Left forelimb (tissue), 1 donor: ENCODE measurements at places on chromosomes 3 and 15.

GRCh38 chr3:129855832-129856419, 37.6 kb downstream of the TMCC1 start:
- no peak for DNase-seq

DNA sequence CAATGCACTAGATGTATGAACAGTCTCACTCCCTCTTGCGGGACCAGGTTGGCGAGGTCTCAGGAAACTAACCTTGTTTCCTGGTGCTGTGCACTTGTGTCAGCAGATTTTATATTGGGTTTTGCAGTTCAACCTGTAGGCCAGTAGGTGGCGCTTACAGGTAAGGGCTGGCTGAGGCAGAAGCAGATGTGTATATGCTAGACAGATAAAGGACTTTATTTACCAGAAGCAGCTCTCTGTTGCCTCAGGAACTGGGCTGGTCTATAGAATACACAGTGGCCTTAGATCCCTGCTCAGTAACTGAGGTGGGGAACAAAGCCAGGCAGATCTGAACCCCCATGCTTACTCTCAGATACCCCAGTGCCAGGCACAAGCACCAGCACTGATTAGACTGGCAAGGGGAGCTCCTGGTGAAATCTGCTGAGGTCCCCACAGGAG, 296.8 kb downstream of the DOCK3 start:
- no peak for DNase-seq

GRCh38 chr3:115790759-115791158, 167.4 kb downstream of the GAP43 start:
- DNase-seq = no peak

DNA sequence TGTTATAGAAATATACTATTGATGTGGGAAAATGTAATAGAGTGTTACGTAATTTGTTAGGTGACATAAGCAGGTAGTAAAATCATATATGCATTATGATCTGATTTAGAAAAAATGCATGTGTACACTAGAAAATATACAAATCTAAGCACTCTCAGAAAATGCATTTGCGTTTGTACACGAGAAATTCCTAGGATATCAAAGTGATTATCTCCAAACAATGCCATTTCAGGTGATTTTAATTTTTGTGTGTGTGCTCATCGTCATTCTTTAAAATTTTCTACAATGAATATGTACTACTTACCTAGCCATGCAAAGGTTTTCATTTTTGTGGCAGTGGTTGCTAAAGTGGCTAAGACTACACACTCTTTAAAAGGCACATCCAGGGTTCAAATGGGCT, 140.8 kb upstream of the RAD18 start:
- DNase-seq = no peak

DNA sequence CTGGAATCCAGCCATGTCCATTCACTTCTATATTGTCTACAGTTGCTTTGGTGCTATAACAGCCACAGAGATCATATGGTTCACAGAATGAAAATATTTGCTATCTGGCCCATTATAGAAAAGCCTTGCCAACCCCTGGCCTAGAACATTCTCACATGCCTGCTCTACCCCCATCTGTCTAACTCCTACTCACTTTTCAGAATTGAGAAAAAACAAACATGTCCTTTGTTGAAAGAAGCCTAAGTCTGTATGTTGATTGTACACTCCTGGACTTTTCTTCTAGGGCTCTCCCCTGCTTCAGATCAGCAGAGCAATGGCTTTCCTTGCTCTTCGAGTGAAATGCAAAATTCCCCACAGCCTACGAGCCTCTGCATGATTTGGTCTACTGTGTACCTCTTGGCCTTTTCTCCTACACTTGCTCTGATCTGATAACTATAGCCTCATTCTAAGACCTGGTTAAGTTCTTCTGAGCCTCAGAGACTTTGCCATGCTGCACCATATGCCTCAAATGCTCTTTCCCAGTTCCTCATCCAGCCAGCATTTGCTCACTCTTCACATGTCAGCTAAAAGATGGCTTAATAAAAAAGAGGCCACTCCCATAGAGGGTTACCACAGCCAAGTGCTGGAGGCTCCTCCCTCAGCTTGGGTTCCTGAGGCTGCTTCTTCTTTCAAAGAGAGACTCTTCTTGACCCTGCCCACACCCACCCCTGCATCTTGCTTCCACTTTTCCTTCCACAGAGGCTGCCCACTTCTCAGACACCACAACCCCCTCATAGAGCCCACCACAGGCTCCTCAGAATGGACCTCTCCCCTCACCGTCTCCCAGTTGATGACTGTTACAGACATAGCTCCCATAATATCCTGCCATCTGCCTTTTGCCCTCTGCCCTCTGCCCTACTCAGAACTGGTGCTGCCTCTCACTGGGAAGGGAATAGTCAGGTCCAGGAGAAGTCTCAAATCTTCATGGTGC, 22.9 kb upstream of the DCLK3 start:
- no peak for DNase-seq

DNA sequence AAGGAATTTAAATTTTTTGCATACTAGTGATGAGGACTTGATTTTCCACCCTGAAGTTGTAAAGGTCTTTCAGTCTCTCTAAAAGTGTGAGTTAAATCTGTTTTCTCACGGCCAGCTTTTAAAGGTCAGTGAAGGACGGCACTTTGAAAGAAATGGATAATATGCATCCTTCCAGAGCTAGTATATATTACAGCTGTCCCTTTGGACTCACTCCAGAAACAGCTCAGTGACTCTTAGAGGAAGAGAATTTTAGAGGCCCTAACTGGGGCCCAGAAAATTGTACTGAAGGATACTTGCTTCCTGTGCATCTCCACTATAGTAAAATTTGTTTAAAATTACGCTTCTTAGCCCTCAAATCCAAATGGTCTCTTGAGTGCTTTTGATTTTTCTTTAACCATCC, 41.6 kb downstream of the PIK3CA start:
- no peak for DNase-seq

GRCh38 chr15:91782221-91782620, 71.3 kb upstream of the SLCO3A1 start:
- DNase-seq = no peak

DNA sequence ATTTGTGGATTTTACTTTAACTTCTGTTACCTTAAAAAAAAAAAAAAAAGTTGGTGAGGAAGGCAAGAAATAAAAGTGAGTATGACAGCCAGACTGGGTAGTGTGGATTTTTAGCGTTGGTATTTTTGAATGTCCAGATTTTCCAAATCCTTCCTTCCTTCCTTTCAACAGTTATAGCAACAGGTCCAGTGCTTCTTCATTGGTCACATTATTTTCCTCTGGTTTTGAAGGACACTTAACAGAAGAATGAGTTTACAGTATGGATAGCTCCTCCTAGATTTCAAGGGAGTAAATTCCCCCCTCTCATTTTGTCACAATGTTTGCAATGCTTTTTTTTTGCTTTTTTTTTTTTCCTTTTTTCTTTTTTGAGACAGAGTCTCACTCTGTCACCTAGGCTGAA, 6.4 kb downstream of the MAPKBP1 start:
- DNase-seq = no peak

DNA sequence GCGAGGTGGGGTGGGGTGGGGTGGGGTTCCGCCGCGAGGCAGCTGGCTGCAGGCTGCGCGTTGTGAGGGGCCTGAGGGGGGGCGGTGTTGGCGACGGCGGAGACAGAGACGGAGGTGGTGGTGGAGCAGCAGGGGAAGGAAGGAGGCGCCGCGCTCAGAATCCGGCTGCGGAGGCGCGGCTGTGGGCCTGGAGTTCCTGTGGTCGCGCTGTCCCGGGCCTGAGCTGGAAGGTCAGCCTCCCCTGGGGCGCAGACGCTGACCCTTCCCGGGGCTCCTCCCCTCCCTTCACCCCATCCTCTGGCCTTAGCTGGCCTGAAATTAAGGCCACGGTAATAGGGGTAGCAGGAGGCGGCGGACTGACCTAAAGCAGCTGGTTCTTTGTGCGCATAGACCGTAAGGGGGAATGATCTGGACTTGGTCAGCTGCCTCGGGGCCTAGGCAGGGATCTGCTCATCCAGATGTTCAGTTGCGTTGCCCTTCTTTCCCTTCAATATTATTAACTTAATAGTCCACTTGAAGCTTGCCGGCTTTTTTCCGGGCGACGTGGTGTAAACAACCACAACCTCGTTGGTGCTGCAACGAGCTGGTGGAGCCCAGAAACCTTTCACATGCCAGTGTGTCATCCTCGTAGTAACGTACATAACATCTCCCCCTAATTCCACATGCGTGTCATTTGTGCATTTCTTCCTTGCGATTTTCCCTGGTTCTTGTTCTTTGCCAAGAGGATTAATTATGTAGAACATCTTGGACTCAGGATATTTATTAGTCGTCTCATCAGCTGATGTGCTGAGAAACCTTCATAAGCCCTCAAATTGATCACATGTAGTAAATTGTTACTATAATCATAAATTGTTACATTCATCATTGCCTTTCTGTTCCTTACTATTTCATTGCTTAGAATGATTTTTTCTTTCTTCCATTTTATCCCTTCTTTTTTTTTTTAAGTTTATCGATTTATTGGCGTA, 626 bp downstream of the SEC62 start:
- peak; percentile 72 for DNase-seq
